Esophagus squamous epithelium (tissue), 5 donors: ENCODE measurements at places on chromosomes 2 and 18.

GRCh38 chr2:218375212-218375611, 6.9 kb upstream of the SLC11A1 start:
- DNase-seq: no peak

DNA sequence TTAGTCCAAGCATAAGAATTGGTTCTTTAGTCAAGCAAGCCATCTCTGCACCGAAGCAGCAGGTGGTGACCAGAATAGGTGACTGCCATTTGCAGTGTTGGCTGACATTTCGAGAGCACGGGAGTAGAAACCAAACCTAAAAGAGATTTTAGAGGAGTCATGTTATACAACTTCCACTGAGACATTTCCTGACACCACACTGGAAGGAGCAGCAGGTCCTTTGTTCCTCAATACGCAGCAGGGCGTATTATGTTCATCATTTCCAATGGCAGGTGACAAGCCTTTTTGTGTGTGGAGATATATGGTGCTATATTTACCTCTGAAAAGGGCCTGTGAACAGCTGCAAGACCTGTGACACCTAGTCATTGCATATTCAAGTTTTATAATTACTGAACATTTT, 418.8 kb upstream of the NETO1 start:
- no peak for DNase-seq

DNA sequence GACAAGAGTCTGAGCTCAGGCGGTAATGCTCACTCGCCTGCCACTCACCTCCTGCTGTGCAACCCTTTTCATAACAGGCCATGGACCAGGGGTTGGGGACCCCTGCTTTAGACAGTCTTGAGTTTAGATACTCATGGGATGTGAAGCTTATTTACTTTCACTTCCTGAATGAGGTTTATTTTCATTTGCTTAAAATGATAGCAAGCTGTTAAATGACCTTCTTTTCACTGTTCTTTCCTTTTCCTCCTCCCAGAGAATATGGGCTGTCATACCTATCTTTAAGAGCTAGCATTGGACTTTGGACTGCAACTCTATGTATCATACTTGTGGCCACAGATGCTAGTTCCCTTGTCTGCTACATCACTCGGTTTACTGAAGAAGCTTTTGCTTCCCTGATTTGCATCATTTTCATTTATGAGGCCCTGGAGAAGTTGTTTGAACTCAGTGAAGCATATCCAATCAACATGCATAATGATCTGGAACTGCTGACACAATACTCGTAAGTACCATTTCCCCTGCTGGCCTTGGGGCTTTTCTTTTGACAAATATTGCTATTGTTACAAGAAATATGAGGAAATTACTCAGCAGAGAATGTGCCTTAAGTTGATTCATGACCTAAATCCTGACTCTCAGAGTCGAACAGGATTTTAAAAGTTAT, 168.5 kb downstream of the DPP4 start:
- no peak for DNase-seq

DNA sequence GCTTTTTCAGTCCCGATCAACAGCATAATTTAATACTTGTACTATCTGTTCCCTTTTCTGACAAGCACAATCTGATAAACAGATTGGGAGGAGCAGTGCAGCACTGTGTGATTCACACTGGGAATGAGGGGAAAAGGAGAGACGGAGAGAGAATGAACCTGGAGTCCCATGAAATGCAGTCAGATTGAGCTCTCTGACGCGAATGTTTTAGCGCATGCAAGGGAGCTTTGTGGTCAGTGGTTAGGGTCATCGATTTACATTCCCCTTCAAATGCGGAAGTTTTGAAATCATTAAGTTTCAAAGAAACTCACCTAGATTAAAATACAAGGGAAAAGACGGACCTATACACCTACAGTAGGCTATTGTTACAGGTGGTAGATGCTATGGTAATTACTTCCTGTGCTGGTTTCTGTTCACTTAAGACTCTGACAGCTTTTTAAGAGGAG, 99.6 kb downstream of the KCTD1 start:
- no peak for DNase-seq
